ENCODE measurements at places on chromosomes 11 and 22.
A peak's percentile ranks its signal among the peaks of the same experiment; 100 is the strongest.

DNA sequence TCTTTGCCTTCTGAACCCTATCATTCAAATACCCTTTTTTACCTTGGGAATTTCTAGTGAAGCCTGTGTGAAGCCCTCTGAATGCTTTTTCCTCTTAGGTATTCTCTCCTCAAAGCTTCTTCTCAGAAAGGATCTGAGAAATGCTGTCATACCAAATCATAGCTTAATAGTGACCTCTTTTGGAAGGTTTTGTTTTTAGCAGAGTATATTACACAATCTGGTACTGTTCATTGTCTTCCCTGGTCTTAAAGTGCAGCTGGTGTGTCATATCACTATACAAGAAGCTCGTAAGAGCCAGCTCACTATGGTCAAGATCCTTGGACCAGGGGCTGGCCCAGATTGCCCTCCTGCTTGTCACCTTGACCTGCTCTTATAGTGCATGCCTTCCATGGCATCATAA, 204.4 kb upstream of the ANO5 start:
- no peaks in the 10 kb centered on the region for H3K36me3 ChIP-seq
- H3K4me3 ChIP-seq: no peak overlapping the region
- H3K27me3 ChIP-seq: no peaks in the 10 kb centered on the region
- DNase-seq: no peak

DNA sequence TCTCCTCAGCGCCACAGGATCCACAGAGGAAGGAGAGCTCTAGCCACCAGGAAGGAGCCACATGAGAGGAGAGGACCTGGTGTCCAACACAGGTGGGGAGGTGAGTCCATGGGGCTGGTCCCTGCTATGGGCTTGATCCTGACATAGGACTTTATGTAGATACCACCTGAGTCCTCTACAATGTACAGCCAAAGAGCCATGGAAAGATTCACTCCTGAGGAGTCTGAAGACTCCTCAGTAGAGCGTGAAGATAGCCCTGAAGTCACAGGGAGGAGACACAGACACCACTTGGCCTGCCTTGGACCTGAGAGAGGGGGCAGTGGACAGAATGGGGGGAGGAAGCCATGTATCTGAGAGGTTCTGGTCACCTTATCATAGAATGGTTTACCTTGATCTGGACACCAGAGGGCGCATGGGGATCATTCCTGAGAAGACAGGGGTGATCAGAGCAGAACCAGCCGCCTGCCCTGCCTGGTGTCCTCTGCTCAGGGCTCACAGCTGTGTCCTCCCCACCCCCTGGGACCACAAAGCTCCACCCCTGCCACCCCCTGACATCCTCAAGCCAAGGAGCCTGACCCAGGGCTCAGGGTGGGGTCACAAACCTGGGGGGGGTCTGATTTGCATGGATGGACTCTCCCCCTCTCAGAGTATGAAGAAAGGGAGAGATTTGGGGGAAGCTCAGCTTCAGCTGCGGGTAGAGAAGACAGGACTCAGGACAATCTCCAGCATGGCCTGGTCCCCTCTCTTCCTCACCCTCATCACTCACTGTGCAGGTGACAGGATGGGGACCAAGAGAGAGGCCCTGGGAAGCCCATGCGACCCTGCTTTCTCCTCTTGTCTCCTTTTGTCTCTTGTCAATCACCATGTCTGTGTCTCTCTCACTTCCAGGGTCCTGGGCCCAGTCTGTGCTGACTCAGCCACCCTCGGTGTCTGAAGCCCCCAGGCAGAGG, 77.0 kb downstream of the ZNF280B start:
- H3K4me1 ChIP-seq: no peaks in the 10 kb centered on the region
- peak; percentile 80 for DNase-seq
- no peaks in the 10 kb centered on the region for H3K36me3 ChIP-seq
- peaks cover 13% of the 10 kb centered on the region for H3K27me3 ChIP-seq
- H3K27ac ChIP-seq: no peak overlapping the region

- peaks cover 4% of the 10 kb centered on the region for H3K27me3 ChIP-seq
- H3K4me3 ChIP-seq: no peak overlapping the region
- H3K27ac ChIP-seq: no peak overlapping the region
Observed at GRCh38 chr22:34808618-34809017, 257.3 kb upstream of the ISX start.

DNA sequence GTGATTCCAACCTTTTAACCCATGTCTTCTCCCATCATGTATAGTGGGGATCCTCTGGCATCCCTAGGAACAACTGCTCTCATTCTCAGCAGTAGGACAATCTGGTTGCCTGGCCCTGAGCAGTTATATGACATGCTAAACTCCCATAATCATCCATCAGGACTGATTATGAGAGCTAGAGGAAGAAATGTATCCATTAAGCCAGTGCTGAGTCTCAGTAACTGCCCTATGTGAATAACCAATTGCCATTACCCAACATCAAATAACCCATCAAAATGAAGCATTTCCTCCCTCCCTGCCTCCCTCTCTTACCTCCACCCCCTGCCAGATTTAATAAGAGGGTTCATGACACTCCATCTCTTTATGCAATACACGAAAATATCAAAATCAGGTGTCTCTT, 277.6 kb downstream of the NXPE2 start:
- no peak overlapping the region for H3K4me3 ChIP-seq
- peaks cover 2% of the 10 kb centered on the region for H3K27me3 ChIP-seq
- no peak overlapping the region for H3K27ac ChIP-seq
- H3K36me3 ChIP-seq: no peaks in the 10 kb centered on the region
- no peaks in the 10 kb centered on the region for H3K4me1 ChIP-seq
- DNase-seq: no peak

DNA sequence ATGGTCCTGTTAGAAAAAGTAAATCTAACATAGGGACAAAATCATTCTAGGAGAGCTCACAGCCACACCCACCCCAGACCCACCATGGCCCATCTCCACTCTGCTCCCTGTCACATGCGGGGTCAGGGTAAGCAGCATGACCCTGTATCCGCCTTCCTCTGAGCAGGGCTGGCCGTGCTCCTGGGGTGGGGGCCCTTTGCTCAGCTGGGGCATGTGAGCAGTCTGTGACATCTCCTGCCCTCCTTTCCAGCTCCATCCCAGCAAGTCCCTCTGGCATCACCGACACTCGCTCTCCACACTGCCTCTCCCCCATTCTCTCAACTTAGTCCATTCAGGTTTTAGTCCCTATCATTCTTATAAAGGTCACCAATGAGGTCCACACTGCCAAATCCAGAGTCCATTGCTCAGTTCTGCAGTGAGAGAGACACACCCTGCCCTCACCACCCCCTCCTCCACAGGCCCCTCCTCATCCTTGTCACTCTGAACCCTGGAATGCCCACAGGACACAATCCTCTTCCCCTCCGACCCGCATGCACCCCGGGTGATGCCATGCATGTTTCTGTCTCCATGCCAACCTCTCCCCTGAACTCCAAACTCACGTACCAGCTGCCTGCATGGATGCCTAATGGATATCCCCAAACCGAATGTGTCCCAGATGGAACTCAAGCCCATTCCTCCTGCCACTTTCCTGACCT, 65.1 kb upstream of the PITPNB start:
- no peak overlapping the region for H3K4me3 ChIP-seq
- DNase-seq: no peak
- H3K27ac ChIP-seq: no peak overlapping the region
- peaks cover 2% of the 10 kb centered on the region for H3K4me1 ChIP-seq
- H3K36me3 ChIP-seq: no peaks in the 10 kb centered on the region

- H3K27me3 ChIP-seq: peaks cover 17% of the 10 kb centered on the region
- H3K4me1 ChIP-seq: no peaks in the 10 kb centered on the region
- no peak overlapping the region for H3K4me3 ChIP-seq
- no peaks in the 10 kb centered on the region for H3K36me3 ChIP-seq
Observed at GRCh38 chr11:81644239-81644840, 1089.3 kb downstream of the FAM181B start.

DNA sequence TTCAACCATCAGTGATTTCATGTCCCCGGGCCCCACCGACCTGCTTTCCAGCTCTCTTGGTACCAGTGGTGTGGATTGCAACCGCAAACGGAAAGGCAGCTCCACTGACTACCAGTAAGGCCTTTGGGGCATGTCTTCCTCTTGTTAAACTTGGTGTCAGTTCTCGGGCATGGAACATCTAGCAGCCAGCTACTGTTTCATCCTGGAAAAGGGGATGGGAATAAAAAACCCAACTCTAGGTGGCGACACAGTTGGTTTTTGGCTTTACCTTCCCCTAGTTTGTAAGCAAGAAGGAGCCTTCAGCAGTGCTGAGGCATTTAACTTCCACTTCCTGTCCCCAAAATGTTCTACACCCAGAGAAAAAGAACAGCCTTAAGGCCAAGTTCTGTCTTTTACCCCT, 76.7 kb downstream of the BMAL1 start:
- peaks cover 16% of the 10 kb centered on the region for H3K36me3 ChIP-seq
- H3K27ac ChIP-seq: no peak overlapping the region
- no peak overlapping the region for H3K4me3 ChIP-seq
- DNase-seq: no peak
- H3K4me1 ChIP-seq: peaks cover 1% of the 10 kb centered on the region
- no peaks in the 10 kb centered on the region for H3K27me3 ChIP-seq

- no peaks in the 10 kb centered on the region for H3K36me3 ChIP-seq
- H3K27me3 ChIP-seq: no peaks in the 10 kb centered on the region
- H3K4me1 ChIP-seq: no peaks in the 10 kb centered on the region
Observed at GRCh38 chr11:106748059-106748458, 270.2 kb downstream of the GUCY1A2 start.

DNA sequence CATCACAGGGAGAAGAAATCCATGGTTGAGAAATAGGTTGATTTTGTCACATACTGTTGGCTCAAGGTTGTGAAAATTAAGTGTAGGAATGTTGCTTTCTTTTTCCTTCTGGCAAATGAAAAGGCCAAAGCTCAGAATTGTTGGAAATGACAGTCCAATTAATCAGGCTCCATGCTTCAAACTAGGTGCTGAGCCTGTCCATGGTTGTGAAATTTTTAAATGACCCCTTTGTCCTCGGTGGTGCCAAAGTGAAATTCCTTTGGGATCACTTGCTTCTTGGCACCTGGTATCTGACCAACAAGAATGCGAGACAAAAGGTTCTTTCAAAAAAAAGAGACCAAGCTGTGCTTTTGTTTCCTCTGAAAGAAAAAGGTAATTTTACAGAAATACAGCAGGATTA, 451.9 kb downstream of the ETS1 start:
- H3K4me1 ChIP-seq: peaks cover 3% of the 10 kb centered on the region
- no peak overlapping the region for H3K27ac ChIP-seq
- H3K27me3 ChIP-seq: no peaks in the 10 kb centered on the region
- no peaks in the 10 kb centered on the region for H3K36me3 ChIP-seq
- no peak overlapping the region for H3K4me3 ChIP-seq

DNA sequence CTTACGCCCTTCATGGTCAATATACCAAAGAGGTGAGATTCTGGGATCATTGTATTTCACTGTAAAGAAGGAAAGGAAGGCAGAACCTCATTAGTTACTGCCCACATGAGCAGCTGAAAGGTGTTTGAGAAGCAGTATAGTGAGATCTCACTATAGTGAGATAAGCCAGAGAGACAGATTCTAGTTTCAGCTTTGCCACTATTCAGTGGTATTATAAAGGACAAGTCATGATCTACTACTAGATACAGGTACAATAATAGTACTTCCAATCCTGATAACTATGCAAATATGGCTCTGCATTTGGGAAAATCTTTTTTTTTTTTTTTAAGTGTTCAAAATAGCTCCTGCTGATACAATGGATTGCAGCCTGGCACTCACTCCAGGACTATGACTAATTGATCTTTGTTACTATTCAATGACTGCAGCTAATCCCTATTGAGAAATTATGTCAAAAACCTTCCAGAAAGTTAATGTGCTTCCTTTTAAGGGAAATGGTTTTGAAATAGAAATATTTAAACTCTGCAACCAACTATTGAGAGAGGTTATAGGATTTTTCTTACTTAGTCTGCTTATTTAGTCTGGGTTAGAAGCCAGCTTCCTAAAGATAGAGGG, 8.3 kb upstream of the DLAT start:
- H3K36me3 ChIP-seq: no peaks in the 10 kb centered on the region
- no peaks in the 10 kb centered on the region for H3K27me3 ChIP-seq
- no peak overlapping the region for H3K4me3 ChIP-seq
- no peak for DNase-seq

- no peak for DNase-seq
- no peaks in the 10 kb centered on the region for H3K4me1 ChIP-seq
- H3K36me3 ChIP-seq: peaks cover 2% of the 10 kb centered on the region
- no peak overlapping the region for H3K27ac ChIP-seq
Observed at GRCh38 chr11:72293910-72294615, 50.1 kb upstream of the PHOX2A start.

DNA sequence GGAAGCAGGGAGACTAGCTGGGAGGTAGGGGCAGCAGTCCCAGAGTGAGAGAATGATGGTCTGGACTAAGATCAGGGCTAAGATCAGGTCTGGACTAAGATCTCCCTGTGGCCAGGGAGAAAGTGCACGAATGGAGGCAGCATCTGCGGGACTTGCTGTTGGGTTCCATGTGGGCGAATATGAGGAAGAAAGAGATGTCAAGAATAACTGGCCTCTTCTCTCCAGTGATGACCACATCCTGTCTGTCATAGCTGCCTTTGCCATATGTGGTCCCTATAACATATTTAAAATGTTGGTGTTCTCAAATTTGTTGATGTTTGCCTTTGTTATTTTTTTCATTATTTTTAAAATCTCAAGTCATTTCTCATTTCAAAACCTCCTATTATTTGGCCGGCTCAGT, 27.4 kb upstream of the CXCR5 start:
- H3K4me3 ChIP-seq: no peak overlapping the region
- H3K36me3 ChIP-seq: no peaks in the 10 kb centered on the region
- peaks cover 9% of the 10 kb centered on the region for H3K4me1 ChIP-seq
- no peaks in the 10 kb centered on the region for H3K27me3 ChIP-seq

DNA sequence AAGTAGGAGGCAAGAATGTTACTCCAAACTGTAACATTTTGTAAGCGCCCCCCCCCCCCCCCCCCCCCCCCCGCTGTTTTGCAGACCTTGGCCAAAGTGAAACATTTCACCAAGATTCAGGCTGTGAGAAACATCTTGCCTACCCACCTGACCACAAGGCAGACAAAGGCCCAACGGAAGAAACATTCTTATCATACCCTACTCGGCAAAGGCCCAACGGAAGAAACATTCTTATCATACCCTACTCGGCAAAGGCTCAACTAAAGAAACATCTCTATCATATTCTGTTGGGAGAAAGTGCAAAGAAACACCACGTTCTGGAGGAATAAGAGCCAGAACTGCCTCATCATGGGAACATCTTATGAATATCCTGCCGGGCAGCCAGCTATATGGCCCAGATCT, 117.1 kb downstream of the JRKL start:
- no peaks in the 10 kb centered on the region for H3K36me3 ChIP-seq
- no peak overlapping the region for H3K27ac ChIP-seq
- H3K4me1 ChIP-seq: no peaks in the 10 kb centered on the region
- H3K4me3 ChIP-seq: no peak overlapping the region

GRCh38 chr11:60718524-60719316, 5.8 kb upstream of the MS4A18 start:
- H3K4me3 ChIP-seq: no peak overlapping the region
- no peak overlapping the region for H3K27ac ChIP-seq
- peaks cover 16% of the 10 kb centered on the region for H3K27me3 ChIP-seq
- no peaks in the 10 kb centered on the region for H3K36me3 ChIP-seq
- H3K4me1 ChIP-seq: no peaks in the 10 kb centered on the region
- DNase-seq: no peak

GRCh38 chr11:10990160-10990559, 132.3 kb upstream of the ZBED5 start:
- no peaks in the 10 kb centered on the region for H3K36me3 ChIP-seq
- H3K4me3 ChIP-seq: no peak overlapping the region
- no peaks in the 10 kb centered on the region for H3K27me3 ChIP-seq
- DNase-seq: no peak
- no peak overlapping the region for H3K27ac ChIP-seq

All from activated CD4-positive, alpha-beta T cell treated with anti-CD3 and anti-CD28 coated beads for 36 hours (primary cell).